ENCODE measurements at places on chromosomes 2 and 18.

DNA sequence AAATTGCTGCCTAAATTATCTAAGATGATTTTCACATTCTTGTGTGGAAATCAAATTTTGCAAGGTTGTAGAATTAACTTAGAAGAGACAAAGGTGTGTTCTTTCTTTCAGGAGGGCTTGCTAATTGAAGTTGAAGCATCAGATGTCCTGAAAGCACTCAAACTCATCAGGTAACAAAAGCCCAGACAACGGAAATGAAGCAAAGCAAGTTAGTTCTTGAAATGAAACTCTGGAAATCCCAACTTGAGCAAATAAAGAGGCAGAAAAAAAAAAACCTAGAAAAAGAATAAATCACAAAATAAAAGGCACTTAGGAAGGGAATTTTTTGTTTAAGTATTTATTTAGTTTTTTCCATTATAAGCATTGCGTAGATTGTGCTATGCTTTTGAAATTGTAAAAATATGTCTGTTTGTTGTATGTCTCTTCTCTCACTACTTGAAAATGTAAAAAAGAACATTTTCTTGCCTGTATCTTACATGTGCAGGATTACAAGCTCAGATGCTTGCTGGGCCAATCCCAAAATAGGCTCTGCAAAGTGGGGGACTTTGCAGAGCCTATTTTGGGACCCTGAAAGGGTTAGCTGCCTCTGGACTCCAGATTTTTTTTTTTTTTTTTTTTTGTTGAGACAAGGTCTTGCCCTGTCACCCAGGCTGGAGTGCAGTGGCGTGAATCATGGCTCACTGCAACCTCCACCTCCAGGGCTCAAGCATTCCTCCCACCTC, 46.7 kb downstream of the FAM161A start:
- no peak for DNase-seq

DNA sequence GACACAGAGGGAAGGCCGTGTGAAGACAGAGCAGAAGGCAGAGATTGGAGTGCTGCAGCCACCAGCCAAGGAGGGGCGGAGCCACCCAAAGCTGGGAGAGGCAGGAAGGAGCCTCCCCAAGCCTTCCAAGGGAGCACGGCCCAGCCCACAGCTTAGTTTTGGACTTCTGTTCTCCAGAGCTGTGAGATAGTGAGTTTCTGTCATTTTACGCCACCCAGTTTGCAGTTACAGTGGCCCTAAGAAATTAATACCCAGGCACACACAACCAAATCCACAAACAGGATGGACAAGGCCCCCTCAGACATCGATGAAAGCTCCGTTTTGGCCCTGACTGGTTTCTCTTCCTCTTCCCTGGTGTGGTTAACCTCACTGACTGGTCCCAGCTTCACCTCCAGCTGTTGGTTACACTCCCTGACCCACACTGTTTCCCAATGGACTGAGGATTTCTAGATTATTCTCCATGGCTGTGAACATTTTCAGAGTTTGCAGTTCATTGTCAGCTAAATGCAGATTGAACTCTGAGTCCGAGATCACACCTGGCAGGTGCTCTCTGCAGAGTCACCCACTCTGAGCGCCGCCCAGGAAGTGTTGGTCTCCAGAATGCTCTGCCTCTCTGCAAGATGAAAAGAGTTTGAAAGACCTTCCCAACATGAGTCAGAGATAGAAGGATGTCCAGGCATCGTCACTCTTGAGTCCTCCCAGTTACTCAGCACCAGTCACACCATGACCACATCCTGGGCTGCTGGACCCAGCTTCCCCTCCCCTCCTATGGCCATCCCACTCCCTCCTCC, 100.2 kb downstream of the TWIST2 start:
- peak; percentile 92 for DNase-seq

- no peak for DNase-seq
These were observed 466.1 kb upstream of the MC4R start for GRCh38 chr18:60838677-60839076.

- DNase-seq: no peak
These were observed 22.0 kb downstream of the BABAM2 start for GRCh38 chr2:27912512-27912911.

DNA sequence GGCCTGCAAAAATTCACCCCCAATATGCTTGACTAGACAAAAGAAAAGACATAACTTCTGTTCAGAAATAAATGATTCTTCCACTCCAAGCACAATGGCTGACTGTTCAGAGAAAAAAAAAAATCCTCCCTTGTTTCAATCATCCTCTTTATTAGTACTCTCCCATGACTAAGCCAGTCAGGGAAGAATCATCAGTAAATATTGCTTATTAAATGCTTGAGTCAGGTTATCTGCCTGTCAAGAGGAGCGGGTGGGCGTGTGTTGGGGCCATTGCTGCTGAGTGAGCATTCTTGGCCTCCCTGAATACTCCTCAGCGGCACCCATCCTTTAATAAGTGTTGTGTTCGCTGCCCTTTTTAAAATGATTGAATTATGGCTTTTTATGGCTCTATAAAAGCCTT, 1334.8 kb upstream of the CELF4 start:
- no peak for DNase-seq

DNA sequence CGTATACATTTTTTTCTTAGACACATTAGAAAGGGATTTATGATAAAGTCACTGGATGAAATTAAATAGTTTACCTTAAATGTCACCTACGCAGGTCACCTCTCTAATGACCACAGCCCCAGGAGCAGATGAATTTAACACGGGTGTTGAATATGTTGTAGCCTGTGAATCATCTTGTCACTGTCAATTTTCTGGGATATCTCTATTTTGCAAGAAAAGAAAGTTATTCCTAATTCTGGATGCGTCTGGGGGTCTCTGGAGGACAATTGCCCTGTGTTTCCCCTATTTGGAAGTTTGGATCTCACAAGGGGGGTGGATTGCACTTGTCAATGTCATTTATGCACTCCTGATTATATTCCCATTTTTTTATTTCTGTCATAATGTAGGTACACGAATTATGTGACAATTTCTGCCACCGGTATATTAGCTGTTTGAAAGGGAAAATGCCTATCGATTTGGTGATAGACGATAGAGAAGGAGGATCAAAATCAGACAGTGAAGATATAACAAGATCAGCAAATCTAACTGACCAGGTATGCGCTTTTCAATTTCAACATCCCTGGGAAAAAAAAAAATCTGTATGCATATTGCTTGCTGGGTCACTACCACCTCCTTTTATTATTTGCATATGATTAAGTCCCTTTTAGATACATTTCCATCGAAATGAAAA, 7.7 kb downstream of the MEIS1 start:
- no peak for DNase-seq

DNA sequence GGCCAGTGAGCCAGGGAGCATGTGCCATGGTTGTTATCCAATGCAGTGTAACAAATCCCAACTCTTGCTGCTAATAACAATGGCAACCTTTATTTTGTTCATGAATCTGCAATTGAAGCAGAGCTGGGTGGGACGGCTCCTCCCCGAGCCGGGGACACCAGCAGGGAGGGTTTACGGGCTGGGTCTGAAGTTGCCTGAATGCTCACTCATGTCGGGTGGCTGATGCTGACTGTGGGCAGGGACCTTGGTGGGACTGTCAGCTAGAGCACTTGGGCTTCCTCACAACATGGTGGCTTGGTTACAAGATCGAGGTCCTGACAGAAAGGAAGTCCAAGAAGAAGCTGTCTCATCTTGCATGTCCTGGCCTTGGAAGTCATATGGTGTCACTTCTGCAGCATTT, 264.5 kb downstream of the NDUFA10 start:
- no peak for DNase-seq

DNA sequence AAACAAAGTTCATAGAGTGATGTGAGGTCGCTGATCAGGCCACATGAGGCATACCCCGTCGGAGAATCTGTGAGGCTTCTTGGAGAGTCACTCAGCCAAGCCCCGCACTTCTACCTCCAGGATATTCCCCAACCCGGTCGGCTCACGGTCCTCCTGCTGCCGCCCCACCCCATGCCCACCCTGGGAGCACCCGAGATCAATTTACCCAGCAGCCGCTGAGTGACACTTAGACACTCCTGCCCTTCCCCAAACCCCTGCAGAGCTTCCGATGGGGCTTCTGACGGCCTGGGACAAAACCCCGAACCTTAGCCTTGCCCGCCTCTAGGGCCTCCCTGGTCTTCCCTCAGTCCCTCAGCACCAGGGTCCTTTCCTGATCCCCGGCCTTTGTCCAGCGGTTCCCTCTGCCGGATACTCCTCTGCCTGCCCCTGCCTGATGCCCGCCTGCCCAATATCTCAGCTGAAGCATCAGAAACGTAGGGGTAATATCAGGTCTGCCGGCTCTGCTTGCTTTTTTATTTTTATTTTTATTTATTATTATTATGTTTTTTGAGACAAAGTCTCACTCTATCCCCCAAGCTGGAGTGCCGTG, 18.9 kb upstream of the OTOS start:
- no peak for DNase-seq

DNA sequence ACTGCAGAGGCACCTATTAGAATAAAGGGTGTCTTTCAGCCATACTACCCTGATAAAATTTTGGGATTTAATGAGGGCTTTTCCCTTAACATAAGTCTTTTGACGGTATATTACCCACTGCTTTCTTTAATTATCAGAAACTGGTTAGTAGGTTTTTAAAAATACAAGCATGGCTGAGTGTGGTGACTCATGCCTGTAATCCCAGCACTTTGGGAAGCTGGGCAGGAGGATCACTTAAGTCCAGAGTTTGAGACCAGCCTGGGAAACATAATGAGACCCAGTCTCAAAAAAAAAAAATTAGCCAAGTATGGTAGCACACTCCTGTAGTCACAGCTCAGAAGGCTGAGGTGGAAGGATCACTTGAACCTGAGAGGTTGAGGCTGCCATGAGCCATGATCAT, 16.1 kb downstream of the CPSF3 start:
- DNase-seq: no peak

GRCh38 chr2:17544256-17544655, 3.8 kb downstream of the VSNL1 start:
- DNase-seq: no peak

DNA sequence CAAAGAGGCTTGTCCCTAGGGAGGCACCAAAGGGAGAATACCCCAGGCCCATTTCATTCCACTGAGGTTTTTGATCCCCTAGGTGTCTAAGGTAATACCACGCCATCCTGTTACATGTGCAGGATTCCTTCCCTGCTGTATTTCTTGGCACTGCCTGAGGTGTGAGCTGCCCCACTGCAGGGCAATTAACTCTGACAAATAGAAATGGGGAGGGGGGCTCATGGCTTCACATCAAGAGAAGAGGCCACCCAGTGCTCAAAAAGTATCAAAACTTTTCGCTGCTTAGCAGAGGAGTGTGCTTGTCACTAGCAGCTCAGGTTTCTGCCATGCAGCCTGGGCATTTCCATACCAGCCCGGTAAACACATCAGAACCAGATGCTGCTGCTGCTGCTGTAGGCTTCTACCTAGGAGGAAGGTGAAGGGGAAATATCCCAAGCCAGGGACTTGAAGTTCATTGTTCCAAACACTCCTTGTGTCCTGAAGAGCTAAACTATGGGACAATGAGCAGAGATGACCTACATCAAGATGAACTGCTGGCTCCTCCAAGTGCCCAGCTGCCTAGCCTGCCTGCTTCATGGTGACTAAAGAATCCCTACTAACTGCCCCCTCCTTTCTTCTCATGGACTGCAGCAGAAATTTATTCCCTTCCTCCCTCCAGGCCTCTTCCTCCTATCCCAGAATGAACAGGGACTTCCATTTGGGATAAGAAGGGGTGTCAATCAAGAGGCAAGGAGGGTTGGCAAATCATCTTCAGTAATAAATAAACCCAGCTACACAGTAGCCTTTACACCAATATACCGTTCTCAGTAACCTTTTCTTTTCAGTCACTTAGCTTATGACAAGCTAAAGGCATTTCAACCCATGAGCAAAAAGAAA, 16.4 kb downstream of the POU3F3 start:
- DNase-seq: no peak

DNA sequence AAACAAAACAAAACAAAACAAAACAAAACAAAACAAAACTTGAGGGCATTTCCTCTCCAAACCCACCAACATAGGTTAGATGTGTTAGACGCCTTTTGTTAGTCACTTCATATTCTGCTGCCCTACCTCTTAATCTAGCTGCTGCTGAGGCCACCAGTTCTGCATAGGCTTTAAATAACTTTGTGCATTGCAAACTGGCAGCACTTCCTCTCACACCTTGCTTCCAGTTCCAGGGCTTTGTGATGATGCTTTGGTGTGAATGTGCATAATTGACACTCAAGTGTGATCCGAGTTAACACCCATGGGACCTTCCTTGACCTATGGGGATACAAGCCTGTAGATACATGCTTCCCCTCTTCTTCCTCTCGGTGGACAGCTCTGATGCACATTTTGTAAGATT, 2.3 kb upstream of the SERPINB11 start:
- no peak for DNase-seq
